Neural crest cell (in vitro differentiated cells): ENCODE measurements at places on chromosomes 6 and 20.
A peak's percentile ranks its signal among the peaks of the same experiment; 100 is the strongest.

GRCh38 chr6:45780523-45780922, 235.1 kb downstream of the CLIC5 start:
- DNase-seq = no peak

- DNase-seq = no peak
Observed at GRCh38 chr6:30687659-30688431, 1.4 kb upstream of the PPP1R18 start.

- DNase-seq = no peak
Observed at GRCh38 chr20:58401162-58401561, 12.1 kb downstream of the VAPB start.

GRCh38 chr20:20608041-20608440, 104.4 kb downstream of the RALGAPA2 start:
- no peak for DNase-seq

GRCh38 chr6:167653561-167653960, 173.2 kb upstream of the AFDN start:
- no peak for DNase-seq

DNA sequence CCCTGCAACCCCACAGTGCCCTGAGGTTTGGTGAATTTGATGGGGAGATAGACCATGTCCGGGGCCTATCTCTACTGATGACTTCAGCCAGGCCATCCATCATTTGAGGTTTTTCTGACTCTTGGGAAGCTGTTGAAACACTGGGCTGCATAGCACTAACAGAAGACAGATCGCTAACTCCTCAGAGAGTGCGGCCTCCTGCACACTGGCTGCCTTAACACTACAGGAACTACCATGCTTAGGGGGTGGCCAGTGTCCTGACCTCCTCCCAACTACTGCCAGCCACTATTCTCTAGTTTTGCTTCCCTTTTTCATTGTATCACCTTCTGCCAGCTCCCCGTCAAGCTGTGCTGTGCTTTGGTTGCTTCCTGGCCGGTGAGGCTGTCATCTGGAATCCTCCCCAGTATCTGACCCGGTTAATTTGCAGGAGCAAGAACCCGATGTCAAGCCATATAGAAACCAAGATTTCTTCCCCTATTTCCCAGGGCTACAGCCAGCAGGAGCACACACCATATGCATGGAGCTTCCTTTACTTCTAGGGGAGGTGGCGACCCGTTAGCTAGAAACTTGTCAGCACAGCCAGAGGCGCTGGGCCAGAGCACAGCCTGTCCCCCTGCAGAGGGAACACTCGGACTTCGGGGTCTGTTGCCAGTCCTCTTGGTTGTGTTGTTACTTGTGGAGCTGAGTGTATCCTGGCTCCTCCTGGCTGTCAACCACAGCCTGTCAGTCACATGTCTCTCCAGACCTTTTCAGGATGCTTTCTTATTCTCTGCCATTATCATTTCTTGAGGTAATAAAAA, 57.3 kb upstream of the TRAF3IP2 start:
- no peak for DNase-seq

DNA sequence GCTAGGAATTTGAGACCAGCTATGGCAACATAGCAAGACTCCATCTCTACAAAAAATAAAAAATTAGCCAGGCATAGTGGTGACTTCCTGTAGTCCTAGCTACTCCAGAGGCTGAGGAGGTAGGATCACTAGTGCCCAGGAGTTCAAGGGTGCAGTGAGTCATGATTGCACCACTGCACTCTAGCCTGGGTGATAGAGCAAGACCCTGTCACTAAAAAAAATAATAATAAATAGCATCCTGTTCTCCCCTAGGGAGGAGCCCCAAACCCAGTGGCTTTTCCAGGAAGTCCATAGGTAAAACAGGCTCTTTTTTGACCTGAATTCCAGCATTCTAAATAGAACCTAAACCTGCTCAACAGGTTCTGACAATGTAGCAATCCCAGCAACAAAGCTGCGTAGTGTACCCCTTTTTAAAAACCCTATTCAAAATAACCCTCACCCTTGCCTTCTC, 192.0 kb downstream of the ALDH8A1 start:
- DNase-seq = no peak

DNA sequence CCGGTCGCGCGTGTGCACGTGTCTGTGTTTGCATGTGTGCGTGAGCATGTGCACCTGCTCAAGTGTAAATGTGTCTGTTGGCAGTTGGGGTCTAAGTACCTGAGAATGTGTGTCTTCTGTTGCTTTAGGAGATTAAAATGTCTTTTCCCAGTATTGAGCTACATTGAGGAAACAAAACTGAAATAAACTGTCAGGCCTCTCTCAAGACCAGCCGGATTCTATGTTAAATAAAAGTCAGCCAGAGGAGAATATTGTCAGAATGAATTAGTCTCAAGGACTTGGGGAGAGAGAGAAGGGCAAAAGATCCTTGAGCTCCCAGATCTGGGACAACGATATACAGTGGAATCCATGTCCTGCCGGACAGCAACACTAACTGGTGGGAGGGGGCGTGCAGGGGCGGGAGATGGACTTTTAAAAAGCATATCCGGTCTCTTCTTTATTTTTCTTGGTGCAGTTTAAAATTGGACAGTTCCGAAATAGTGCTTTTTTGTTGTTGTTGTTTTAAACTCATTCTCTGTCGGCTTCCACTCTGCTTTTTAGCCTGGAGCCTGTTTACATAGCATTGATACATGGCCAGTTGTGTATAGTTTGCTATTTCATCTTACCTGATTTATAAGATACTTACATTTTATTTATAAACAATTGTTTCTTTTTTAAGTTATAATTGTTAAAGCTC, 3.3 kb upstream of the TBX18 start:
- DNase-seq = no peak

- no peak for DNase-seq
Observed at GRCh38 chr20:1182106-1182505, 2.7 kb downstream of the TMEM74B start.

- no peak for DNase-seq
Observed at GRCh38 chr6:14848019-14848418, 397.9 kb upstream of the JARID2 start.

GRCh38 chr6:14968056-14968637, 277.7 kb upstream of the JARID2 start:
- no peak for DNase-seq

DNA sequence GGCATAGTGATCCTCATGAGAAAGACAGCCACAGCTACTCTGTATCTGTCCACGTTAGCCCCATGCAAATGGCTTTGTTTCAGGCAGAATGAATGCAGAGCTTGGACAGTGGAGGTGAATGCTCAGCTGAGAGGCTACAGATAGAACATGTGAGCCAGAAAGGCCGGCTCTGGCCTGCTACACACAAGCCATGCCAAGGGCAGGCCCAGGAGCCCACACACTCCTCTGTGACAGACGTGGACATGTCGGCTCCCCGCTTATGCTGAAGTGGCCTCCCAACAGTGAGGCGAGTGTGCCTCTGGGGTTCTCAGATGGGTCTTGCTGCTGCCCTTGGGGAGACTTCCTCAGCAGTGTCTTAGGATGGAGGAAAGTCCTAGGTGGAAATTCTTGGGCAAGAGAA, 159.6 kb downstream of the SYNDIG1 start:
- DNase-seq = no peak

DNA sequence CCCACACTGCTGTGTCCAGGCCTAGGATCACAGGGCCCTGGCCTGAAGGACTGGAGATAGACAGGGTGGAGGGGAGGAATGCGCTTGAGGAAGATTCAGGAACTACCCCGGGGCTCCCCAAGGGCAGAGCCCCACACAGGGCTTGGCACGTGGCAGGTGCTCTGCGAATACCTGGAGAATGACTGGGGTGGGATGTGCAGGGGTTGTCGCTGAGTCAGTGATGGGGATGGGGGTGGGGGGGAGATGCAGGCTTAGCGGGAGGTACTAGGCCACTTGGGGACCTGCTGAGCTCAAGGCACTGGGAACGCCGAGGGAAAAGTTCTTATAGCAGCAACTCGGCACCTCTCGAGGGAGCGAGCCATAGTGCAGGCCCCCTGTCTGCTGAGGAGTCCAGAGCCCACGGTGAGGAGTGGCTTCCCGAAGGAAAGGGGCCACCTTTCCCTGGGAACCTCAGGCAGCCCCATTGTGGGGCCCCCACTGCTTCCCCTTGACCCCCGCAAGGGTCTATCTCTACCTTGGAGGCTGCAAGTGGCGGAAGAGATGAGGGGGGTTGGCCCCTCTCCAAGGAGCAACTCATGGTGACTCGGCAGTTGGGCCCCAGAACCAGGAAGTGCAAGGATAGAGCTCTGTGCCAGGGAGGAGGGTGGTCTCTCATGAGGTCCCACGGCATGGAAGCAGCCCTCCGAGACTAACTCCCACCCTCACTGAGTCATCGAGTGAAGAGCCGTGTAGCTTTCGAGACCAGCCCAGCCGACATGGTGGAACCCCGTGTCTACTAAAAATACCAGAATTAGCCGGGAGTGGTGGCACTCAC, 33.1 kb downstream of the SRC start:
- no peak for DNase-seq

DNA sequence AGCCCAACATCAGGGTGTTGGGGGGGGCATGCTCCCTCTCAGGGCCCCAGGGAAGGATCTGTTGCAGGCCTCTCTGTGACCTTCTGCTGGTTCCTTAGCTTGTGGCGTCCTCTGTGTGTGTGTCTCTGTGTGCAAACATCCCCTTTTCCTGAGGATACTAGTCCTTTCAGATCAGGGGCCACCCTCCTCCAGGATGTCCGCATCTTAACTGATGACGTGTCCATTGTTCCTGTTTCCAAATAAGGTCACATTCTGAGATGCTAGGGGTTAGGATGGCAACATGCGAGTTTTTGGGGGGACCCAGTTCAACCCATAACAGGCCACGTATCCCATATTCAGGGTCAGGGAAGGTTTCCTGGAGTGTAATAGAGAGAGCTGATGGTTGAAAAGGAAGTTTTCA, 40.9 kb downstream of the GMPR start:
- no peak for DNase-seq

- no peak for DNase-seq
Observed at GRCh38 chr6:148223424-148223842, 119.2 kb upstream of the SASH1 start.

- DNase-seq = no peak
Observed at GRCh38 chr6:28269492-28269891, 2.5 kb downstream of the ZSCAN26 start.

DNA sequence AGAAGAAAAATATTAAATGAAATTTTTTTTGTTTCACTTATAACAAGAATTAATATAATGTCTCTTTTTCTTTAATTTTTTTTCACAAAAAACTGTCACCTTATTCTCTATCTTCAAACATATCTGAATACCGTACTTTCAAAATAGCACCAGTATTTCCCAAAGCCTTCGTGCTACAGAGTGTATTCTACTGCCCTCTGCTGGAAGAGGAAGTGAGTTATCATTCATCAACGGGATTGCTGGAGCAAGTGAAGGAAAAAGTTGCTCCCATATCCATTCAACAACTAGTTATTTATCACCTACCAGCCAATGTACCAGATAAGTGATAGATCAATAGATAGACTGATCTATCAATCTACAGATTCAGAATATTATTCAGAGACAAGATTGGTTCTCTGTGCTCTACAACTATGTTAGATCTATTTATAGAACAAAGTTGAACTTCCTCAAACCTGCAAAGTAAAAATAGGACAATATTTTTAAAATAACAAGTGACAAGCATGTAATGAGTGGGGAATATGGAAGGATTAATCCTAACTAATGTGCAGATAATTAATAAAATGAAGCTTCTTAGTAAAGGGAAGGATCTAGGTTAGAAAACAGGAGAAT, 26.7 kb upstream of the TFAP2B start:
- peak; percentile 18 for DNase-seq

GRCh38 chr20:42923348-42923918, 266.3 kb downstream of the PTPRT start:
- no peak for DNase-seq

DNA sequence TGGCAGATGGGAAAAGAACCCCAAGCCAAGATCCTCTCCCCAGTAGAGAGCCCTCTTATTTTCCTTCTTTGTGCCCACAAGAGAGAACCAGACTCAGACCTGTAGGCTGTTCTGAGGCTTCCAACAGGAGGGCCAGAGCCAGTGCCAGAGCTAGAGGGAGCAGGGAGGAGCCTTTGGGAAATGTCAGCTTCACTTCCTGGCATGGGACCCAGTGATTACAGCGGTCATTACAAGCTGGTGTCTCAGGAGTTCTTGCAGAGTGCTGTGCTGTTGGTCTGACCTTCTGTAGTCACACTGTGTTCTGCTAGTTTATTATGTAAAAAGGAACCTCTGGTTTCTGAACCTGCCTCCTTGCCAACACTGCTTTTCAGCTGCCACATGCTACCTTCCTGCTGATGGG, 38.9 kb downstream of the STK35 start:
- DNase-seq = no peak

DNA sequence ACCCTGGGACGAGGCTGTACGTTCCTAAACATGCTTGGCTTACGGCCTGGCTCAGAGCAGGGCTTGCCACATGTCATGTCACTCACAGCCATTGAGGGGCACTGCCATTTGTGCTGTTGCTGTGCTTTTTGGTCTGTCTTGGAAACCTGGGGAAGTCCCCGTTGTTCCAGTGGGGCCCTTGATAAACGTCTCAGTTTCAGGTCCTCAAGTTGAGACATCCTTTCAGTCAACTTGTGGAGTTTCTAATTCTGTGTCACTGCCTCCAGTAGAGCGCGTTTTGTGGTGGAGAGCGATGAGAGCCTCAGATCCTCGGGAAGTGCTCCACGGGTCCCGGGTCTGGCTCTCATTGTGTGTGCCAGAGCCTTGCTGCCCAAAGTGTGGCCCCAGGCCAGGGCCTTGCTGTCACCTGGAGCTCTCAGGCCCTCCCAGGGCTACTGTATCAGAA, 43.0 kb upstream of the CCR6 start:
- DNase-seq = no peak

DNA sequence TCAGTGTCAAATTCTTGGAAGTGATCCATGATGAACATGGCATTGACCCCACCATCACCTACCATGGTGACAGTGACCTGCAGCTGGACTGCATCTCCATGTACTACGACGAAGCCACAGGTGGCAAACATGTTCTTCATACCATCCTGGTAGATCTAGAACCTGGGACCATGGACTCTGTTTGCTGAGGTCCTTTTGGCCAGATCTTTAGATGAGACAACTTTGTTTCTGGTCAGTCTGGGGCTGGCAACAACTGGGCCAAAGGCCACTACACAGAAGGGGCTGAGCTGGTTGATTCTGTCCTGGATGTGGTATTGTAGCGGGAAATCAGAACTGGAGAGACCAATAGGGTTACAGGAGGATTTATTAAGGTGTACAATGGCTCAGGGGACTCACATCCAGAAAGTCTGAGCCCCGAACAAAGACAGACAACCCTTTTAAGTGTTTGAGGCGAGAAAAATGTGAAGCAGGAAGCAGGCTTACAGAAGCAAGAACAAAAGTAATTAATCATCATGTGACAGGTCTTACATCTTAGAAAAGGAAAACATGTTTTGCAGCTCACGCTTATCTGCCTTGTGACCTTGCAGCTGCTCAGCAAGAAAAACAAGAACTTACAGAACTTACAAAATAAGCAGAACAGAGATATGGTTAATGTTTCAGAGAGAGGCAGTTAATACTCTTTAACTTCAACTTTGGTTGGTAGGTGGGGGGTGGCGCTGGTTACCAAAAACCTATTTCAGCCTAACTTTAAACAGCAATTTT, 58.8 kb upstream of the MOCS1 start:
- DNase-seq = no peak

DNA sequence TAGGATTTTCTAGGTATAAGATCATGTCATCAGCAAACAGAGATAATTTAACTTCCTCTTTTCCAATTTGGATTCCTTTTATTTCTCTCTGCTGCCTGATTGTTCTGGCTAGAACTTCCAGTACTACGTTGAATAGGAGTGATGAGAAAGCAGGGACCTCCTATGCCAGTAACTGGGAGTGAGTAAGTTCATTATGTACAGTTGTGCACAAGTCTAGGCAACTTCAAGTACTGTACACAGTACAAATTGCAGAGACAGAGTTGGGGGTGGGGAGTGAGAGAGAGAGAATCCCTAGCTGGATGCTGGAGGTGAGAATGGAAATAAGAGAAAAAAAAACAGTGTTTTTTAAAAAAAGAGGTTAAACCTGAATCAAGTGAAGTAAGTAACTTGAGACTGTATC, 210.2 kb downstream of the MMUT start:
- no peak for DNase-seq
